Metanephros (tissue), 2 donors: ENCODE measurements at places on chromosomes 11 and 22. TPM values are rescaled to one million over a fixed set of nuclear protein-coding genes. Genes with fewer than 3 reads are reported as not detected.

The LSP1 gene
- 23.6 TPM for total RNA-seq

The LDHAL6A gene
- total RNA-seq = 0.12 TPM

The ZNF214 gene
- 7.0 TPM for total RNA-seq

The DTX4 gene
- 25.5 TPM for total RNA-seq

The SLC22A25 gene
- not detected for total RNA-seq

The FREY1 gene
- total RNA-seq = 0.64 TPM

The CNTF gene
- total RNA-seq = 0.99 TPM

The NCAPH2 gene
- total RNA-seq = 36.1 TPM

The TBX10 gene
- not detected for total RNA-seq

The OR10A2 gene
- not detected for total RNA-seq

The BDNF gene
- total RNA-seq = 1.3 TPM

The THRSP gene
- total RNA-seq = 2.0 TPM

The XRRA1 gene
- total RNA-seq = 16.5 TPM

The KRTAP5-10 gene
- total RNA-seq = not detected

The FXYD2 gene
- total RNA-seq = 420 TPM

The HBG1 gene
- total RNA-seq = 65.3 TPM

The C11orf65 gene
- 0.64 TPM for total RNA-seq

The OR5A1 gene
- not detected for total RNA-seq

The C11orf97 gene
- total RNA-seq = 0.53 TPM

The KLHL35 gene
- total RNA-seq = 1.9 TPM

The CBLIF gene
- 0.53 TPM for total RNA-seq

The OPCML gene
- 17.4 TPM for total RNA-seq

The FGF4 gene
- not detected for total RNA-seq

The PLEKHB1 gene
- total RNA-seq = 9.4 TPM

The CHCHD10 gene
- total RNA-seq = 78.8 TPM

The TALDO1 gene
- total RNA-seq = 118 TPM
